ENCODE measurements at places on chromosomes 5 and 9.

DNA sequence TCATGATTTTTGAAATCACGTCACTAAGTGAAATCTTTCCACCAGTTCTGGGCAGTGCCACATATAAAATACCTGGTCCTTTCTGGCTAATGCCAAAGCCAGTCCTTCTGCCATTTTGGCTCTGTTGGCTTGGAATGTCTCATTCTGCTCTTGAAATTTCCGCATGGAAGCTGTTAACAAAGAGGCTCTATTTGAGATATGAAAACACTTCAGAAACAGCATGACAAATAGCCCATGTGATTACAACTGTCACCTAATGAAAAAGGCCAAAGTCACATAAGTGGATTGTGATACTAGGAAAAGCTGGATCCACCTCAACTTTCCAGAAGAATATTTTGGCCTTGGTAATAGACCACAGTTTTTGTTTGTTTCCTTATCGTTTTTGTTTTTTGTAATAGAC, 12.8 kb downstream of the GOLGA1 start:
- DNase-seq: no peak

DNA sequence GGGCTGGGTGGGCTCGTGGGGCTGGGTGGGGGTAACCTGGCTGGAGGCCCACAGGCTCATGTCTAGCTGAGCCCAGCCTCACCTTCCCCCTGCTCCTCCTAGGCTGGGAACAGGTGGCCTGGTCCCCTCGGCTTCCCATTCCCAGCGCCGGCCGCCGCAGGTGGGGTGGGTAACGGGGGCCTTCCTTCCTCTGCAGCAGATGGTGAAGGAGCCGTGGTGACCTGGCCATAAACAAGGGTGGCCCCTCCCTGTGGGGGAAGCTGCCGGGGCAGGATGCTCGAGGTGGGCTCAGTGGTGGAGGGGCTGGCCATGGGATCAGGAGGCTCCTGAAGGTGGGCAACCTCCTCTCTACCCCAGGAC, 41.0 kb upstream of the EGFL7 start:
- no peak for DNase-seq

- no peak for DNase-seq
These were observed 70.5 kb downstream of the CDKN2A start for GRCh38 chr9:21923694-21924093.

- DNase-seq: peak; percentile 97
These were observed at the start of gene CAMLG for GRCh38 chr5:134738133-134738962. Gene CAMLG, plus strand, starts transcription at chr5:134738548. Its CDS starts 73 bp downstream, at chr5:134738621.

Data from GM06990 (cell line).